ENCODE measurements at places on chromosomes 6 and 20.

- no peak for DNase-seq
These were observed 6.2 kb downstream of the C20orf204 start for GRCh38 chr20:64042054-64042781.

- DNase-seq: no peak
These were observed 9.1 kb upstream of the ECHDC1 start for GRCh38 chr6:127352524-127352923.

- DNase-seq: no peak
These were observed 1212.1 kb upstream of the CITED2 start for GRCh38 chr6:140586426-140587061.

DNA sequence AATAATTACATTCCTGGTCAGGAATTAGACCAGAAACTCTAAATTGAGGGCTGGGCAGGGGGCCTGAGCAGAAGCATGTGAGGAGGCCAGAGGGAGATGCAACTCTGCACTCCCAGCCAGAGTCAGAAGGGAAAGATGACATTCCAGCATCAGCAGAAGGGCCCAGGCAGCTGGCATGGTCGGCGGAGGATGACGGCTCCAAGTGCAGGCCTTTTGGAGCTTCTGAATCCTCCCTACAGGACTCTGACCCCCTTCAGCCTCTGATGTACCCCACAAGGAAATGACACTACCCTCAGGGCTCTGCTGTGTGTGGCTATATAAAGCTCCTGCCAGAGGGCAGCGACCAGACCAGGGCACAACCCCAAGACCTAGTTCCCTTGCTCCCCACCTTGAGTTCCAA is 1.9 kb downstream of the LRFN2 start:
- DNase-seq: no peak

- no peak for DNase-seq
These were observed 120.5 kb downstream of the HIVEP2 start for GRCh38 chr6:142824426-142824825.

DNA sequence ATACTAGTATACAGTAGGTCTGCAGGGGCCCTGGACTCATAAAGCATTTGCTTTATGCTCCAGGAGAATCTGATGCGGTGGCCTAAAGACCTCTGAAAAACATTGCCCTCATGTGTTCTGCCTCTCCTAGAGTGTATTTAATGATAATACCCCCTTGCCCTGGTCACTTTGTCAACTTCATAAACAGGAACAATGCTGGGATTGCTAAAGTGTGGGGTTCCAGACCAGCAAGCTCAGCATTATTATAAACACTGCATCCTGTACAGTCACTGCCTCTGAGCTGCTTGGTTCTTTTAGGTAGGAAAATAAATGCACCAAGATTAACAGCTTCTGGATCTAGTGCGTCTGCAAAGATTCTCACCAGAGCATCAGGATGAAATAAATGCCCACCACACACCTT is 12.2 kb downstream of the TREM1 start:
- no peak for DNase-seq

DNA sequence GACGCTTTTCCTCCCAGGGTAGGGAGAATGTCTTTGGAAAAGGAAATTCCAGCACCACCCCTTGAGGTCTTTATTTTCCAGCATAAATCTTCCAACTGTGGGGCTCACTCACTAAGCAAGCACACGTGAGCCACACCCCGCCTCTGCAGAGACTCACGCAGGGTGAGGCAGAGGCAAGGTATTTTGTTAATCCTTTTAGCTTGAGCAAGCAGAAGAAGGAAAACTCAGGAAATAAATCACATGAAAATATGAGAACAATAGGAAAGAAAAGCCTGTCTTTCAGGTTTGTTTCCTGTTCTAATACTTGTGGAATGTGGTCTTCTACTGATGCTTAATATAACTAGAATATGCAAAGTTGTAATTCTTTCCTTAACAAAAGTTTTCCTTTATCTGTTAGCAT is 4.1 kb upstream of the PHACTR2 start:
- no peak for DNase-seq

GRCh38 chr20:62598761-62599194 is 43.5 kb upstream of the SLCO4A1 start:
- no peak for DNase-seq

DNA sequence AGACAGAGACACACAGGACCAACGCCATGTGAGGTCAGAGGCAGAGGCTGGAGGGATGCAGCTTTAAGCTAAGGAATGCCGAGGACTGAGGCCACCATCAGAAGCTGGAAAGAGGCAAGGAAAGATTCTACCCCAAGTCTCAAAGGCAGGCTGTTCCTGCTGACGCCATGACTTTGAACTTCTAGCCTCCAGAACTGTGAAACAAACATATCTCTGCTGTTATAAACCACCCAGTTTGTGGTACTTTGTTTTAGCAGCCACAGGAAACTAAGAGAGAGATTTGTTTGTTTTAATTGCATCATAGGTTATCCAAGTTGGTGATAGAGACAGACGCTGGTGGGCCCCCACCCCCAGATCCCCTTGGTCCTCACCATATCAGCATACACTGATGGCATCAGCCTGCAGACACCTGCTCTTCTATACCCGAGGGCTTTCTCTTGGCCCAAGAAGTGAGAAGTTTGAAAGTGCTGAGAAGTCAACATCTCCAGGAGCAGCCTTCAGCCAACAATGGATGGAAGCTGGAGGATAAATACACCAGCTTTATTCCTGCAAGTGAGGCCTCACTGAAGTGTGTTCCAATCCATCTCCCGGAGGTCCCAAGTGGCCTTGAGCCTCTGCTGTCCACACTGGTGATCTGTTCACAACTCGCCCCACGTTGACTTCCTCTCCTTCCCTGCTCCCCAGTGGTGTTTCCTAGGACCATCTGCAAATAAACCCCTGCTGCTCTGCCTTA is 154.7 kb downstream of the BTBD3 start:
- DNase-seq: no peak

DNA sequence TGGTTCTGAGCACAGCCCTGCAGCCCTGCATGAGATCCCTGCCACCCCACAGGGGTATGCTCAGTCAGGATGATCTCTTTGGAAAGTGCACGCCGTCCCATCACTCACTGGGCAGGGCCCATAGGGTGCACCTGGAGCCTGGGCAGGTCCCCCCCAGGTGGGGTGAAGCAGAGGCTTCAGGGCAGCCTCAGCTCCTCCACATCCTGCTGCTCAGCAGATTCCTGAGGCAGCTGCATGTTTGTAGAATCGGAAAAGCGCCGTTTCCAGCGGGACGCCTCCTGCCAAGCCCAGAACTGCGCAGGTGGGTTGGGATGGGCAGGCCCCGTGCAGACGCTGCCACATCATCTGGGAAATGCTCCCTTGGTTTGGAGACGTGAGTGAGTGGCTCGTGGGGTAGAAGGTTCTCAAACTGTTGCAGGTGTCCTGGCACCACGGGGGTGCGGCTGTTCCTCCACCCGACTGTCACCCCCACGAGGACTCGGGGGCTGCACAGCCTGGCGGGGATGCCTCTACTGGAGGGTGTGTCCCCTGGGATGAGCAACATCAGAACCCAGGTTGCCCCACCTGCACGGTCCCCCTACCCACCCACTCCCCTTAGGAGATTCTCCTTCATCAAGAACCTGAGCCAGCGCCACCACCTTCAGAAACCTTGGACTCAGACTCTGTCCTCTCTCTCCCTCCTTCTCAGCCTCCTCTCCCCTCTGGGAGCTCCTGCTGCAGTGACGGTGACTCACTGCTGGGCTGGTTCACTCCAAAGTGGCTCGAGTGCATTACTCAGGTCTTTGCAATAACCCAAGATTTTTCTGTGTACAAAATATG is 334.1 kb downstream of the TAF4 start:
- DNase-seq: no peak

GRCh38 chr6:90203672-90204071 is 93.0 kb downstream of the BACH2 start:
- DNase-seq: no peak

GRCh38 chr6:82363428-82364086 is at the start of gene TPBG:
Gene TPBG, plus strand, starts transcription at chr6:82363817. Its CDS starts 1,145 bp downstream, at chr6:82364962.
- no peak for DNase-seq

DNA sequence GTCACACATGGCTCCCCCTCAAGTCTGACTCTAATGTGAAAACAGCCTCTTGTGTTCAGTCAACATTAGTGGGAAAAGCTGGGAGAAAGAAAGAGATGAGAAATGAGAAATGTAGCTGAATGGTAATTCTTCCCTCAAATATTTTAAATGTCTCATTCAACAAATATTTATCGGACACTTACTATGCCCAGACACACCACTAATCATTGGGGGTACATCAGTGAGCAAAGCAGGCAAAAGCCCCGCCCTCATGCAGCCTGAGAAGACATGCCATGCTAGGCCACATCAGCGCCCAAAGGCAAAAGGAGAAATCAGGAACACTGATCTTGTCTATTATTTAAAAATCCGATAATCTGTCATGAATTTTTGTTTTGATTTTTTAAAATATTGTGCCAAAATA is 89.9 kb upstream of the ASF1A start:
- DNase-seq: no peak

DNA sequence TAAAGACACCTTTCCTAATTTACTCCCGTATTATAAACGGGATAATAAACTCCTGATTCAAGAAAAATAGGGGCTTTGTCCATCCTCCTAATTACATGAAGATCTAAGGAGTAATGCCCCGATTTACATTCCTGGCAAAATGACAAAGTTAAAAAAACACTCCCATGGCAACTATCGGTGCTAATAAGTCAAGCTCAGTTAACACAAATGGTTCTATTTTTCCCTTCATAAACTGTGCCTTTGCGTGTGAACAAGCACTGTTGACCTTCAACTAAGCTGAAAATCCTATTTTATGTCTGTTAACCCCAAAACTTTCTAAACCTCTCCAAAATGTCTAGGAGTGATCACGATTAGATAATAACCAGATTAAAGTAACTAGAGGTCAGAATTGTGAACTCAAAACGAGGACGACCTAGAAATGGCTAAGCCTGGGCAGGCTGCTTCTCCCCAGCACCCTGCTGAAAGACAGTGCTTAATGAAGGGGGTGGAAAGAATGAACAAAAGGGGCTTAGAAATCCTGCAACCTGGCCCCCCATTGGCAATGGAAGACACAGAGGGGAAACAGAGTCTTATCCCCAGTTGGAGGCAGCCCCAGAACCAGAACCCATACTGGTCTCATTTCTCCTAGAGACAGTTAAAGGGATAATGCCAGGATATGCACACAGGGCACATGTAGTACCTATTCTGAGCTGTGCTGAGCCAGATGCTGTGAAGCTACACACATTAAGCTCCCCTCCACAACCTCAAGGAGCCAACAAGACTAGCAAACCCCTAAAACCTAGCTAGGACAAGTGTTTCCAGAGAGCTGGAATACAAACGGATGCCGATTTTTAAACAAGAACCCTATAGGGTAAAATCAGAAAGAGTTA is 23.0 kb downstream of the SLC23A2 start:
- no peak for DNase-seq

GRCh38 chr6:110953633-110954303 is 4.7 kb upstream of the GTF3C6 start:
- no peak for DNase-seq

DNA sequence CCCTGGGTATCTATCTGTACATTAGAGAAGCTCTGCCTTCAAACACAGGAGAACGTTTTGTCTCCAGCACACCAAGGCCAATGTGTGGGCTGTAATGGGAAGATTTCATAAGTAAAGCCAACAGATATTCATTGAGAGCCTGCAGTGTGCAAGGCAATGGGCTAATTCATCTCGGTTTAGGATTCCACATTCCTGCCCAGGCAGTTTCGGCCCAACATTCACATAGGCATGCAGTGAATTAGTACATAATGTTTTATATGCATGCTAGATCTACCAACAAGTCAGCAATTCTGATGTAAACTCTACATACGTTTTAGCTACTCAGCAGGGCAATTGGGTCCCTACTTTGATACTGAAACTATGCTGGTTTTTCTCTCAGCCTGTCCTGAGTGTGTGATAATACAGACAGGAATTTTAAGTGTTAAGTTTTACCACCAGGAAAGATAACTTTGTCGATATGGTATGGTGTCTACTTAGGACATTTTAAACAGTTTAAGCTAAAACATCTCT is 46.9 kb upstream of the NAA20 start:
- no peak for DNase-seq

GRCh38 chr6:24595910-24596525 is 50.0 kb downstream of the KIAA0319 start:
- no peak for DNase-seq

- DNase-seq: no peak
These were observed 7.8 kb downstream of the PREX1 start for GRCh38 chr20:48819821-48820648.

DNA sequence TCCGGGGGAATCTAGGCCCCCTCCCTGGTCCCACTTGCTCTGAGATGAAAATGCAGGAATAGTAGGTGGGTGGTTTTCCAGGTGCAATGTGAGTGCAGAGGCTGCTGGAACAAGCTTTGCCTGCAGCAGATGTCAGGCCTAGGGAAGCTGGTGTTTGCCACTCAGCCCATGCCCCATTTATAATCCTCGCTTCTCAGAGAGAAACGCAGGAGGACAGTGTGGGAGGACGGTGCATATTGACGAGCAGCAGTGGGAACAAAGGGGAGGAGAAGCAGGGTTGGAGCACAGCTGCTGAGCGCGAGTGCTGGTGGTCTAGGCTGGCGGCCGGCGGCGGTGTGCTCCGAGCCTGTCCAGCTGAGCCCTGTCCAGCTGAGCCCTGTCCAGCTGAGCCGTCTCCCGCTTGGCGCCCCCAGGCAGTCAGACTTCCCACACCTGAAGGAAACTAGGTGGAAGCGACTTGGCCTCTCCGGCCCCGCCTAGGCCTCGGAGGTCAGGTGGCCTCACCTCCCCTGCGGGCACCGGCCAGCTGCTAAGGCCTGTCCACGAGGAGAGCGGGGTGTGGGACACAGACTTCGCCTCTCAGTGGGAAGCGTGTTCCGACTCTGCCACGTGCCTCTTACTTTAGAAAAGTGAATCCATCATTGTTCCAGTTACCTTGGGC is 49.7 kb upstream of the FRMD1 start:
- no peak for DNase-seq

DNA sequence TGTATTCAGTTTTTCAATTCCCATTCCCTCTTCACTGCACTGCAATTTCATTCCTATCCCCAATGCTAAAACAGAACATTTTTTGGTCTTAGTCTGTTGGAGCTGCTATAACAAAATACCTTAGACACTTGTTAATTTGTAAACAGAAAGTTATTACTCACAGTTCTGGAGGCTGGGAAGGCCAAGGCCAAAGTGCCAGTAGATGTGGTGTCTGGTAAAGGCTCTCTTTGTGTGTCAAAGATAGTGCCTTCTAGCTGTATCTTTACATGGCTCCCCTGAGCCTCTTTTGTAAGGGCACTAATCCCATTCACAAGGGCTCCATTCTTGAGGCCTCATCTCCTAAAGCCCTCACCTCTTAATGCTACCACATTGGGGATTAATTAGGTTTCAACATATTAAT is 40.0 kb downstream of the PHIP start:
- no peak for DNase-seq

DNA sequence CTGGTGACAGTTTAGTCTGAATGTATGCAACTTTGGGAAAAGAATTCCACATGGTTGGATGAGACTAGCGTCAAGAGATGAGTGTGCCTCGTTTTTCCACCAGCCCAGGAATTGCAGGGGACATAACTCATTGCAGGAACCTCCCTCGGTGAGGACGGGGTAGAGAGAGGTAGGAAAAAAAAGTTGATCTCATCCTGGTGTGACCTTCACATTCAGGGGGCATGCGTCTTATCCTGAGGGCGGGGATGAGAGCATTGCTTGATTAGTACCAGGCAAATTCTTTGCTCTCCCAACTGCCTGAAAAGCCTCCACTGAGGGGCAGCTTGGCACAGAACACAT is 11.8 kb downstream of the TLDC2 start:
- no peak for DNase-seq

Measured in stimulated activated CD4-positive, alpha-beta T cell treated with anti-CD3 and anti-CD28 coated beads, Interleukin-1b, Interleukin-23, amount 100 ng/mL, for 1 hour (primary cell).